Mesothelial cell of epicardium (in vitro differentiated cells): ENCODE measurements at places on chromosomes 6 and 20. TPM values are rescaled to one million over a fixed set of nuclear protein-coding genes. Genes with fewer than 3 reads are reported as not detected.

DNA sequence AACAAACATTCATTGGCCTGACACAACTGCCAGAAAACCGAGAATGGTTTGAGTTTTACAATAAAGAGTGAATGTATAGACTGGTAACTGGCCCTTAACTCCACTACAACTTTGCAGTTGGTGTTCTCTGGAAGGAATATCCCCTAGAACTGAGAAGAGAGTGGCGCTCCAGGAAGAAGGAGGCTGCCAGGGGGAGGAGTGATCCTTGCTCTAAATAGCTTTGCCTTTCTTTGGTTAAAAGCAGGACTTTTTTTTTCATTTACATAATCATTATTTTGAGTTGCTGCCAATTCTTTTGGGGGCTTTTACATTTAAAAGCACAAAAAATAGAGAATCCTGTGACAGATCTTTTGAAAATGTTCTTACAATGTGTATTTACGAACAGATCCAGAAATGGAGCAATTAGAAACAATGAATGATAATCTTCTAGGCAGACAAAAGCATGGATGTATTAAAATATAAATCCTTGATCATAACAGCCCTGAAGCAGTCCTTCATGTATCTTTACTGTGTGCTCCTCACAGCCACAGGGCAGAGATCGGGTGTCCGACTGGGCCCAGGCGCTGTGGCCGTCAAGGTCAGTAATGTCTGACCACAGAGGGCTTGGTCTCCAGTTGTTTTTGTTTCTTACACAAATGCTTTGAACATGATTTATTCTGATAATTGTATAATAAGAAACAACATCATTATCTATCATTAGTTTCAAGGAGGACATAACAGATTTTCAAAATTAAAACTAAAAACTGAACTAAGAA lies 612.2 kb downstream of the HDGFL1 start:
- H3K4me1 ChIP-seq, result peaks cover 32% of the 10 kb centered on the region
- H3K27ac ChIP-seq, result peak overlapping the region; percentile 73
- no peaks in the 10 kb centered on the region for H3K27me3 ChIP-seq
- no peaks in the 10 kb centered on the region for H3K36me3 ChIP-seq
- no peak overlapping the region for H3K4me3 ChIP-seq
- DNase-seq, result no peak

DNA sequence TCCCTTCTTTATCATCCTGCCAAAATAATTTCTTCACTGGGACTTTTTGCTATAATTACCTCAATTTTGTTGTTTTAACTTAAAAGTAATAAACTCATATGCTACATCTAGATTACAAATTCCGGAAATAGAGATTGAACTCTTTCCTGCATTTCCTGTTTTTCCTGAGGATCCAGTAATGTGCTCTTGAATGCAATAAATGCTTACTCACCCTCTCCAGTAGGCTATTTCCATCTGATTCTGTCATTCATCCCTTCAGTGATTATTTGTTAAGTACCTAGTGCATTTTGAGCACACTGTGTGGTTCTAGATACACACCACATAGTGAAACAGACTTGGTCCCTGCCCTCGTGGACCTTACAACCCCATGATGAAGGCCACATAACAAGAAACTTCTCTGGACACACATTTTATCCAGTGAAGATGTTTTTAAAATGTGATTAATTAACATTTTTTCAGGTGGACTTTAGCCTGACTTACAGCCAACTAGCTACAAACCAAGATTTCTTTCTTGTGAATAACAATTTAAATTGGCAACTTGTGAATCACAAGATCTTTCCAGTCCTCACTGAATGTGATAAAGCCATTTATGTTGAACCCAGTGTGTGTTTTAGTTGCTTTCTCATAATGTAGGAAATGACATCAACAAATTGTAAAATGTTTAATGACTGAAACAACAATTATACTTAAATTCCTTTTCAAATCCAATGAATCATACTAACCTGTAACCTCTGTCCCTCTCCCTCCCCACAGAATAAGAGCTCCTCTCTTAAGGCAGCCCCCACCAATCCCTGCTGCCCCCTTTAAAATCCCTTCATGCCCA lies 272.3 kb downstream of the KHDC1L start:
- H3K27me3 ChIP-seq, result no peaks in the 10 kb centered on the region
- no peak for DNase-seq
- peak overlapping the region; percentile 83 for H3K27ac ChIP-seq
- H3K36me3 ChIP-seq, result no peaks in the 10 kb centered on the region

- peak overlapping the region; percentile 43 for H3K27ac ChIP-seq
- H3K4me3 ChIP-seq, result no peak overlapping the region
- peaks cover 7% of the 10 kb centered on the region for H3K4me1 ChIP-seq
- no peak for DNase-seq
Measured at GRCh38 chr6:40936818-40937251, 102.2 kb downstream of the UNC5CL start.

DNA sequence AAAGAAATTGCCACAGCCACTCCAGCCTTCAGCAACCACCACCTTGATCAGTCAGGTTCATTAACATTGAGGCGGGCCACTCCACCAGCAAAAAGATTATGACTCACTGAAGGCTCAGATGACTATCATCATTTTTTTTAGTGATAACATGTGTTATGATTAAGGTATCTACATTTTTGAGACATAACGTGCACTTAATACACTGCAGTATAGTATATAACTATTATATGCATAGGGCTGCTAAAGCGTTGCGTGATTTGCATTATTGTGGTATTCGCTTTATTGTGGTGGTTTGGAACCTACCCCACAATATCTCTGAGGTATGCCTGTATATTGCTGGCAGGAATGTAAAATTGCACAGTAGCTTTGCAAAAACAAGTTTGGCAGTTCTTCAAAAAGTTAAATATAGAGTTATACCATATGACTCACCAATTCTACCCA lies 6.8 kb upstream of the RIPK1 start:
- no peak overlapping the region for H3K4me3 ChIP-seq
- no peak overlapping the region for H3K27ac ChIP-seq
- no peak for DNase-seq
- no peaks in the 10 kb centered on the region for H3K36me3 ChIP-seq
- peaks cover 12% of the 10 kb centered on the region for H3K27me3 ChIP-seq

DNA sequence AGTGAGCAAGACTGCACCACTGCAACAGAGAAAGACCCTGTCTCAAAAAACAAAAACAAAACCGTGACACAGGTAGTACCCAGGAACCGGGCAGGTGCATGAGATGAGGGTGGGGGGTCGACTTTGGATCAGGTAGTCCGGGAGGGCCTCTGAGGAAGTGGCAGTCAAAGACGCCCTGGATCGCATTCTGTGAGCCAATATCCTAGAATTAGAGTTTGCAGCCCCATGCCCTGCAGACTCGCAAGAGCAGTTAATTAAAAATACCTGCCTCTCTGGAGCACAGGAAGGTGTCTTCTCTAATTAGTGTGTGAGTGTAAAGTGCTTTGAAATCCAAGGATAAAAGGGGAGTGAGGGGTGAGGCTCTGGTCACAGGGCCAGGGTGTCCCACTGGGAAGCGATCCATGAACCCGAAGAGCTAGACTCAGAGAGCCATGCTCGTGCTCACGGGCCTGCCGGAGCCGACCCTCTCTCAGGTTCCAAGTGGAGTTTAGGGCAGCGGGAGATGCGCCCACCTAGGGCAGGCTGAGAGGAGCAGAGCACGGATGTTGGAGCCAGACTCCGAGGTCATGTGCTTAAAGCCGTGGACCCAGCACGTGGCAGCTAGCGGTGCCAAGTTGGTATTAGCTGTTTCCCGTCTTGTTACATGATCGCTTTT lies 74.7 kb upstream of the PTPN1 start:
- H3K27me3 ChIP-seq, result no peaks in the 10 kb centered on the region
- H3K36me3 ChIP-seq, result no peaks in the 10 kb centered on the region
- H3K27ac ChIP-seq, result no peak overlapping the region
- no peak overlapping the region for H3K4me3 ChIP-seq
- DNase-seq, result no peak

- H3K27me3 ChIP-seq, result peaks cover 4% of the 10 kb centered on the region
- peaks cover 14% of the 10 kb centered on the region for H3K4me1 ChIP-seq
- H3K27ac ChIP-seq, result peak overlapping the region; percentile 85
- H3K4me3 ChIP-seq, result peak overlapping the region; percentile 36
- no peak for DNase-seq
- no peaks in the 10 kb centered on the region for H3K36me3 ChIP-seq
Measured at GRCh38 chr6:17042422-17043147, 59.3 kb upstream of the STMND1 start.

- H3K36me3 ChIP-seq, result no peaks in the 10 kb centered on the region
- DNase-seq, result no peak
- H3K4me3 ChIP-seq, result peak overlapping the region; percentile 84
- peaks cover 2% of the 10 kb centered on the region for H3K27me3 ChIP-seq
- peaks cover 19% of the 10 kb centered on the region for H3K4me1 ChIP-seq
- peak overlapping the region; percentile 94 for H3K27ac ChIP-seq
Measured at GRCh38 chr6:144216668-144217218, 66.4 kb downstream of the STX11 start.

DNA sequence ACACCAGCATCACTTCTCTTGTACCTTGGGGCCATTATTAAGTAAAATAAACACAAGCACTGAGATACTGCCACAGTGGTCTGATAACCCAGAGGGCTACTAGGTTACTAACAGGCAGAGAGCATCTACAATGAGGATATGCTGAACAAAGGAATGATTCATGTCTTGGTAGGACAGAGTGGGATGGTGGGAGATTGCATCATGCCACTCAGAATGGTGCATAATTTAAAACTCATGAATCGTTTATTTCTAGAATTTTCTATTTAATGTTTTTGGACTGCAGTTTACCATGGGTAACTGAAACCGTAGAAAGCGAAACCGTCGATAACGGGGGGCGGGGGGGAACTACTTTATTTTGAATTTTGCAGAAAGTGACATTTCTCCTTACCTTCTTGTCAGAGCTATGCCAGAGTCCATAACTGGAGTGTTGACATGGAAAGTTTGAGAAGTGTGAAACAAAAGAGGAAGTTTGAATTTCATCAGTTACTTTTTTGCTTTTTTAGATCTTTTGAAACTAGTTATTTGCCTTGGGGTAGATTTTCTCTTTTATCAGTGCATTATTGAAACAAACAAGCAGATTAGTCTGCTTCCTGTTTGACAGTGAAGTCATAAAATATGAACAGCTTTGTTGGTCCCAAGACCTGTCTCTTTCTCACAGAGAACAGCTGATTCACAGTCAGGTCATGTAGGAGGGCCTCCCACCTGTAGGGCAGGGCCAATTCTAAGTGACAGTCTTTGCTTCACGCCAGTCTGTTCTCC lies 124.9 kb downstream of the KLHL32 start:
- DNase-seq, result no peak
- peaks cover 20% of the 10 kb centered on the region for H3K27me3 ChIP-seq

- H3K4me1 ChIP-seq, result peaks cover 22% of the 10 kb centered on the region
- no peak overlapping the region for H3K4me3 ChIP-seq
- no peak for DNase-seq
Measured at GRCh38 chr6:90707246-90707645, 120.4 kb upstream of the MAP3K7 start.

- H3K4me1 ChIP-seq, result peaks cover 21% of the 10 kb centered on the region
- no peak overlapping the region for H3K4me3 ChIP-seq
- H3K27ac ChIP-seq, result peak overlapping the region; percentile 19
- peaks cover 9% of the 10 kb centered on the region for H3K27me3 ChIP-seq
Measured at GRCh38 chr20:51811042-51811355, 8.7 kb upstream of the SALL4 start.

- peaks cover 21% of the 10 kb centered on the region for H3K27me3 ChIP-seq
- no peak for DNase-seq
- H3K4me1 ChIP-seq, result no peaks in the 10 kb centered on the region
- no peak overlapping the region for H3K4me3 ChIP-seq
- H3K27ac ChIP-seq, result no peak overlapping the region
Measured at GRCh38 chr6:32484614-32484998, 44.9 kb downstream of the HLA-DRA start.

DNA sequence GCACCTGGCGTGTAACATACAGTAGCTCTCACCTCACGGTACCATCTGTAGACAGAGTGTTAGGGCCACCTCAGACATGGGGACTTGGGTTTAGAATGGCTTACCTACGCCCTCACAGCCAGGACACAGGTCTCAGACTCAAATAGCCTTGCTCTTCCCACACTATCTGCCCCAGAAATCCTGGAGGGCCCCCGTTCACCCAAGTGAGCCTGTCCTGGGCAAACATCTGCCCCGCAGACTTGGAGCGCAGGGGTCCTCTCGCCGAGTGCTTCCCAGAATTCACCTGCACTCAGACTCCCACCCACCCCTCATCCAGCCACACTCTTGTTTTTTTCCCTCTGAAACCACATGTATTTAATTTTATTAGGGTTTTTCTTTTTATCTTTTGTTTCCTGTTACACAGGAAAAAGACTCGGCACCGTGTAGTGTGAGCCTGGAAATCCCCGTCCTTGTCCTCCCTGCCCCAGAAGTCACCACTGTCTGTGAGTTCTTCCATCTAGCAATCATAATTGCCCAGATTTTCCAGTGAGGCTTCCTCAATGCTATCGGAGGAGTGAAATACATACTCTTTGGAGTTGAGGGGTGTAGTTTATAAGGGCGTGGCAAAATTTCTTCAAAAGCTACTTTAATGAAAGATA lies 17.1 kb upstream of the MAP1LC3A start:
- no peak overlapping the region for H3K4me3 ChIP-seq
- H3K27ac ChIP-seq, result peak overlapping the region; percentile 43
- peaks cover 15% of the 10 kb centered on the region for H3K4me1 ChIP-seq
- peaks cover 28% of the 10 kb centered on the region for H3K36me3 ChIP-seq

GRCh38 chr6:31737315-31737990 lies 1.1 kb upstream of the CLIC1 start:
- H3K4me3 ChIP-seq, result peak overlapping the region; percentile 82
- no peak for DNase-seq
- H3K27ac ChIP-seq, result peak overlapping the region; percentile 99
- peaks cover 63% of the 10 kb centered on the region for H3K4me1 ChIP-seq
- H3K36me3 ChIP-seq, result peaks cover 10% of the 10 kb centered on the region

GRCh38 chr6:149373511-149373910 lies 26.6 kb upstream of the SUMO4 start:
- H3K27ac ChIP-seq, result no peak overlapping the region
- H3K4me1 ChIP-seq, result peaks cover 27% of the 10 kb centered on the region
- no peak overlapping the region for H3K4me3 ChIP-seq
- no peaks in the 10 kb centered on the region for H3K27me3 ChIP-seq
- DNase-seq, result no peak
- peaks cover 21% of the 10 kb centered on the region for H3K36me3 ChIP-seq

GRCh38 chr20:44590980-44591778 lies 8.8 kb downstream of the PKIG start:
- H3K27me3 ChIP-seq, result no peaks in the 10 kb centered on the region
- DNase-seq, result no peak
- peaks cover 56% of the 10 kb centered on the region for H3K4me1 ChIP-seq

LY6G6D gene
- 0.67 to 1.8 TPM (median 0.82 TPM) in 3 replicates for total RNA-seq

MUCL3 gene
- total RNA-seq, result not detected in 3 replicates

CTAGE9 gene
- total RNA-seq, result 0.16 TPM in 1 of 3 replicates, not detected in the others

STMND1 gene
- 0.34 to 0.38 TPM in 2 of 3 replicates, not detected in the other for total RNA-seq

TAF11 gene
- total RNA-seq, result 36.5 to 36.7 TPM (median 36.5 TPM) in 3 replicates
